Activated CD8-positive, alpha-beta memory T cell treated with anti-CD3 and anti-CD28 coated beads for 1 hour (primary cell): ENCODE measurements at places on chromosomes 3 and 15.

DNA sequence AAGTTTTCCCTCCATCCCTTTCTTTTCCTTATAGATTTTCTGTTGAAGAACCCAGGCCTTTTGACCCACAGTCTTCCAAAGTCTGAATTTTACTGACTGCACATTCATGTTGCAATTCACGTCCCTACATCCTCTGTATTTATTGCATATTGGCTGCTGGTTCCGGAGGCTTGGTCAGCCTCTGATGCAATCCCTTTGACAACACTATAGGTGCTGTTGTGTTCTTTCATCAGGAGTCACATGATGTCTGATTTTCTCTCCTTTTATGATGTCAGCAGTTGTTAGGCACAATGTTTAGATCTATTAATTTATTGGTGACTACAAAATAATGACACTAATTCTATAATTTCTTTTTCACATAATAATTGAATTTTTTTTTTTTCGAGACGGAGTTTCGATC is 8.7 kb downstream of the CYP1A1 start:
- DNase-seq: no peak

- no peak for DNase-seq
Measured at GRCh38 chr3:51304230-51304629, 80.9 kb upstream of the MANF start.

DNA sequence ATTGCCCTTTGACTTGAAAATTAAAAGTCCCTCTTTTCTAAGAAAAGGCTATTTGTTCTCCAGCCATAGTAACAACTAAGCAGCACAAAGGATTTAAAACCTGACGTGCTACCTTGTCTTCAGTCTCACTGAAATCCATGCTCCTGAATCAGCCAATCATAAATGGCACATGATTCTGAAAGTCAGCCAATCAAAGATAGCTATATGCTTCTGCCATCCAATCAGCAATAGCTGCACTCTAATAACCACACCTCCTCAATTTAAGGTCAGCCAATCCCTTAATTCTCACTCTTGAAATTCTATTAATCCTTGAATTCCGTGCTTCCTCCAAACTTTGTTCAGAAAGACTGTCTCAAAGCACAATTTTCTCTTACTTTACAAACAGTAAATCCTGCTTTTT is 53.5 kb upstream of the ACAN start:
- DNase-seq: no peak

GRCh38 chr3:277873-278272 is 81.3 kb downstream of the CHL1 start:
- DNase-seq: no peak

DNA sequence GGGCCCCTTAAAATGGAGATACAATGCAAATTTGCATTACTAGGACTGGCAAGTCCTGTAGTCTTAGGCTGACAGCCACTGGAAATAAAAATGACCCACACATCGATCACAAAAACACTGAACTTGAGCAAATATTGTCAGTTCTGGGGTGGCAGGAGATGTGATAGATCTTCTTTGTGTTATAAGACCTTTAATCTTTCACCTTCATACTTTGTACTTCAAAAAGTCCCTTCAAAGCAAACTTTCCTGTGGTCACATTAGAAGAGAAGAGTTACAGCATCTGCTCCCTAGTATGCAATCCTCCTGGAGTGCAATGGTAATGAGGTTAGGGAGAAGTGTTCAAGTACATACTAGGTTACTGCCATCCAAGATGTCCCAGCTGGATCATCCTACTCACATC is 149.4 kb upstream of the KCNMB2 start:
- no peak for DNase-seq

DNA sequence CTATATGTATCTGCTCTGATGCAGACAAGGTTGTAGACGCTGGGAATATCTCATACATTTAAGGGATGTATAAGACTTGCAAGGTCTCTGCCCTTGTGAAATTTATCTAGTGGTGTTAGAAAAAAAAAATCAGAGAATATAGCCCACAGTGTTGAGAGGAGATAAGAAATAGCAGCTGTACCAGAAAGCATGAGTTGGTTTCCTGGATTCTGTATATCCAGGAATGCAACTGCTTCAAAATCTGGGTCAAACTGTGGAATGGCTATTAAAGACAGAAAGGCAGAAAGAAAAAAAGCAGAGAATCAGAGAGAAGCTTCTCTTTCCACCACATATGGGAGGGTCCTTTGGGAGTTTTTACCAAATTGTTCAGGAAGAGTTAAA is 1.5 kb upstream of the TMEM212 start:
- DNase-seq: no peak

DNA sequence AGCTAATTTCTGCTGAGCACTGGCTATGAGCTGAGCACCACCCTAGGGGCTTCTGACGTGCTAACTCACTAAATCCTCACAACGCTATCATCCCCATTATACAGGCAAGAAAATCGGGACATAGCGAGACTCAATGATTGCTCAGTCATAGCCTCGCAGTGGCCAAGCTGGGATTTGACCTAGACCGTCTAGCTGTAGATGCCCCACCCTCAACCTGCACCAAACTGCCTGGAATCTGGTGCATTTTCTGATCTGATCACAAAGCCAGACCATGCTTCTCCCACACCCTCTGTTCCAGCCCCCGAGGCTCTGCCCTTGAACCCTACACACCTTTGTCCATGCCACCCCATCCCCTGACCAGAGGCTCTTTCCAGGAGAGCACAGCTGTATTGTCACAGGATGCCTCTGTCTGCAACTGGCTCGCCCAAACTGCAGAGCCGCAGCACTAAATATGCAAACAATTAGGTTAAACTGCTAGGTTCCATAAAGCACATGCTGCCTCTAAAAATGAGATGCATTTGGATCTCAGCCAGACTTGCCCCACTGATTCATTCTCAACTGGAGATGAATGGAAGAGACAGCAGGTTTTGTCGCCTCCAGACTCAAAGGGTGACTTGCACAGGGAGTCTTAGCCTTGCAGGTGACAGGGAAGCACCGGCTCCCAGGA is 95.2 kb downstream of the NUP210 start:
- no peak for DNase-seq

DNA sequence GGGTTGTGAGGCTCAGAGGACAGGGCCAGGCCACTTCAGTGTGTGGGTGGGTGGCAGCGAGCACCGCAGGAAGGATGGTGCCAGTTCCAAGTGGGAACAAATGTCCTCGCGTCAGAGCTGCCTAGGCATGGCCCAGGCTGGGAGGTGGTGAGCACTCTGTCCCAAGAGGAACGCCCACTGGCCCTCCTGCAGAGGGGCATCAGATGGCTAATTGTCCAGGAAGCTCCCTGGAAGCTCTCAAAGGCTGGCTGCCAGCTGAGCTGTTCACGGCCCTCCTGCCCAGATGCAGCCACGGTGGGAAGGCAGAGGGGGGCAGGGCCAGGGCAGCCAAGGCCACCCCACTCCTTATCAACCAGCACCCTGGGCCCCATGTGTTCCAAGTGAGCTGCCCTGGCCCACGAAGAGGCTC is 55.2 kb downstream of the IQSEC1 start:
- DNase-seq: no peak

- DNase-seq: no peak
Measured at GRCh38 chr3:10389995-10390394, 69.1 kb upstream of the SEC13 start.

- no peak for DNase-seq
Measured at GRCh38 chr3:31011380-31011779, 116.9 kb upstream of the GADL1 start.

DNA sequence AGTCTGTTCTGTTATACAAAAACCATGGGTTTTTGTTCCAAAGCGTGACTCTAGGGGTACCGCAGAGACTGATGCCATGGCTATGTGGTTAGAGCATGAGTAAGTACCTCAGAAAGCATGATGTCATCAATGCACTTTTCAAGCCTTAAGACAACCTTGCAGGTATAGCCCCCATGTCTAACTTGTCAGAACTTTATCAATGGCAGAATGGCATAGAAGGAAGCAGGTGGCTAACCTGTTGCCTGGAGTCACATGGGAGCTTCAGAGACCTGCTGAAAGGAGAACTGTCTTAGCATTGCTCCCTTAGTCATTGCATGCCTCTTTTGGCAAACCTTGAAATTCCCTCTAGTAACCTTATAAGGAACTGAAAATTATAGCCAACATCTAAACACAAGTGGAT is 52.5 kb downstream of the EOMES start:
- no peak for DNase-seq

DNA sequence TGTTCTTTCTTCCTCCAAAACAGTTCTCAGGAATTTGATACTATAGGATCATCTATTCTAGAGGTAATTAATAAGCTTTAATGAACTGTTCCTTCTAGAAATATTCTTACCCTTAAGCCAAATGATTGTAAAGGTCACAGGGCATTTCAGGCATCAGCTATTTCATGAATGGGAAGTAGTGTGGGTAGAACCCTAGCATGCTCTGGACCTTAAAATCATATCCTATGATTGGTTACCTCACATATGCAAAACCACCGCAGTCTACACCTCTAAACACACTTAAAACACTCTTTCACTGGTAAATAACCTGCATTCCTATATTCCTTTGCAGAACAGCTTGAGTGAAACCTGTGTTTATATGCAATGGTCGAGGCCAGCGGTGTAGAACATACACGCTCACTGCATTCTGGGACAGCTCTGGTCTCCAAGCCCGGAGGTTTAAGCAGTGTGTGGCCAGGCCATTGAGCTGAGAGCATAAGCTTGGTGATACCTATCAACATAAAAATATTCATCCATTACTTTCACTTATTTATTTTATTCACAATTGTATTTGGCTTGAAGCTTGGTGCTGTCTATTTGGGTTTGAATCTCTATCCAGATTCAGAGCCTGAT is 87.7 kb upstream of the RASGRP1 start:
- DNase-seq: no peak

- DNase-seq: no peak
Measured at GRCh38 chr15:95319242-95319641, 1011.3 kb upstream of the NR2F2 start.

DNA sequence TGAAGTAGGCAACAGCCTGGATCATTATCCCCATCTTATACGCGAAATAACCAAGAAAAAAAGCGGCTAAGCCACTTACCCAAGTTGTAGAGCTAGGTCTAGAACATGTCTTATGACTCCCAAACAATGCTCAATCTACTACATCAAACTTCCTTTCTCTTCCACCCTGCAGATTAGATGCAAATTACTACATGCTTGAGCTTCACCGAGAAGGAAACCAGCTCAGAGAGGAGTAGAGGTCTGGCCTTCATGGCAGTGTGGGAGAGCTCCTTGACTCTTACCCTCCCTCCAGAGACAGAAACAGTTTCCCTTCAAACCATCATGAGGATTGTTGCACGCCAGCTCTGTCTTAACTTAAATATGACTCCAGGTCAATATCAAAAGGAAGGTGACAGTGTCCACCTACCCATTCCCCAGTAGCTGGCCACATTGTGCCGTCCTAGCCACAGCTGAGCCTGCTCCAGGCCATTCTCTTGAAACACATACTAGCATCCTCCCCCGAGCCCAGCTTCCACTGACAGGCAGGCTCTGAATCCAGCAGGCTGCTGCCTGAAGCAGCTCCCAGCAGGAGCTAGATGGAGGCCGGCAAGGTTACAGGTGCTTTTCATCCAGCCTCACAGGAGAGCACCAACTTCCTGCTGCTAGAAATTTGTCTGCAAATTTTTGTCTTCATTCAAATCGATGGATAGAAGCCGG is 56.8 kb downstream of the CPN2 start:
- DNase-seq: no peak

GRCh38 chr3:32082721-32083120 is 23.7 kb upstream of the GPD1L start:
- no peak for DNase-seq

GRCh38 chr15:83207009-83207659 is 489 bp downstream of the HDGFL3 start:
- no peak for DNase-seq

DNA sequence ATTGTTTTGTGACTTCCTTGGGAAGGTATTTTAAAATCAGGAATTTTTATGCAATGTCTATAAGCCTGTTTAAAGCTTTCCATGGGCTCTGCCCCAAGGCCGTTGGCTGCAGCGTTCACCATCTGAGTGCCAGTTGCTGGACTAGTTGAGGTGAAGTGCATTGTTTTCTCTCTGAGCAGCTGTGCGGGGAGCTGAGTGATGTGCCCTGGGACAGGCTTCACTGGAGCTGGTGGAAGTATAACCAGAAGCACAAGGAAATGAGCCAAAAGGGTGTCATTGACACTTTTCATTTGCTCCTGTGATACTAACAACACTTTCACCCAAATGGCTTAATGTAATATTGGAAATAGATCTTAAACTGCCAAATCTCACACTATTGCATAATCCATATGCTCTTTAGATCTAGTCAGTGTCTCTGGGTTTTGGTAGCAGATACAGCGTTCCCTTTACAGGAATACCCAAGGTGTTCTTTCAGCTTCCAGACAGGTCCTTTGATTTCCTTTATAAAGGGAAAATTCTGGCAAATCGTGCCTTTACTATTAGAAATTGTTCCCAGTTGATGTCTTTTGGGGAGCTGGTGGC is 29.2 kb downstream of the APH1B start:
- no peak for DNase-seq

DNA sequence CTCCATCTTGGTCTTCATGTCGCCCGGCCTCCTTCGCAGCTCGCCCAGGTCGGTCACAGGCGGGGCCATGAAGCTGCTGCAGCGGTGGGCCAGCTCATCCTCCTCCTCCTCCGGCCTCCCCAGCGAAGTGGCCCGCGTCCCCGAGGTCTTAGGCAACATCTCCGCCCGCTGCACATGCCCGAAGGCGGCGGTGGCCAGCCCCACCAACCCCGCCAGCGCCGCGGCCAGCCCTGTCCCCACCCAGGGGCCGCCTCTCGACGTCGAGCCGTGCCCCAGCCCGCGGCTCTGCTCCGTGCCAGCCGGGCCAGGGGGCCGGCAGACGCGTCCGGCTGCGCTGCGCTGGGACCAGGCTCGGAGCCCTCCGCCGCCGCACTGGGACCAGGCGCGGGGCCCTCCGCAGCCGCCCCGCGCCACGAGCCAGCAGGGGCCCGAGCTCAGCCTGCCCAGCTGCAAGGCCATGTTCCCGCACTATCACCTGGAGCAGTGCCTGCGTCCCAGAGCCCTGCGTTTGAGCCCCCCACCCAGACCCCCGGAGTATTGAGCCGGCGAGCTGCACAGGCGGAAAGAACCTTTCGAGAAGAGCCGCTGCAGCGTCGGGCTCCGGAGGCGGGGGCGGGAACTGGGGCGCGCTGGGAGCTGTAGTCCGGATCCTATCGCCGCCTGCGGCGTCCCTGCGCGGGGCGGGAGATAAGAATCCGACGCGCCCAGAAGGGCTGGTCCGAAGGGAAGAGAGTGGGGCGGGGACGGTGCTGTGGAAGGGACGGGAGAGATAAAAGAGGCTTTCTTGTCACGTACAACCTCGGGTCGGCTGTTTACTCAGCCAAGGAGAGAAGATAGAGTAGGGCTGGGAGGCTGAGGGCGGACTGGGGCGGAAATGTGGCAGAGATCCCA is at the start of gene CPOX:
TSS of gene CPOX (minus strand) at position 566 of the 891 bp plus-strand sequence. CDS start at position 459, 107 bp downstream.
- peak; percentile 69 for DNase-seq

- no peak for DNase-seq
Measured at GRCh38 chr3:148042663-148043445, 633.7 kb downstream of the ZIC1 start.

DNA sequence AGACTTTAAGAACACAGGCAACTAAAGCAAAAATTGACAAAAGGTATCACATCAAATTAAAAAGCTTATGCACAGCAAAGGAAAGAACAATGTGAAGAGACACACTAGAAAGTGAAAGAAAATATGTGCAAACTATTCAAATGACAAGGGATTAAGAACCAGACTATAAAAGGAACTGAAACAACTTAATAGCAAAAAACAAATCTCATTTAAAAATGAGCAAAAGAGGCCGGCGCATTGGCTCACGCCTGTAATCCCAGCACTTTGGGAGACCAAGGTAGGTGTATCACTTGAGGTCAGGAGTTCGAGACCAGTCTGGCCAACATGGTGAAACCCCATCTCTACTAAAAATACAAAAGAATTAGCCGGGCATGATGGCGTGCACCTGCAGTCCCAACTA is 14.4 kb downstream of the NGLY1 start:
- no peak for DNase-seq
